H9 (cell line): ENCODE measurements at places on chromosomes 13 and 19. TPM values are rescaled to one million over a fixed set of nuclear protein-coding genes. Genes with fewer than 3 reads are reported as not detected.

DNA sequence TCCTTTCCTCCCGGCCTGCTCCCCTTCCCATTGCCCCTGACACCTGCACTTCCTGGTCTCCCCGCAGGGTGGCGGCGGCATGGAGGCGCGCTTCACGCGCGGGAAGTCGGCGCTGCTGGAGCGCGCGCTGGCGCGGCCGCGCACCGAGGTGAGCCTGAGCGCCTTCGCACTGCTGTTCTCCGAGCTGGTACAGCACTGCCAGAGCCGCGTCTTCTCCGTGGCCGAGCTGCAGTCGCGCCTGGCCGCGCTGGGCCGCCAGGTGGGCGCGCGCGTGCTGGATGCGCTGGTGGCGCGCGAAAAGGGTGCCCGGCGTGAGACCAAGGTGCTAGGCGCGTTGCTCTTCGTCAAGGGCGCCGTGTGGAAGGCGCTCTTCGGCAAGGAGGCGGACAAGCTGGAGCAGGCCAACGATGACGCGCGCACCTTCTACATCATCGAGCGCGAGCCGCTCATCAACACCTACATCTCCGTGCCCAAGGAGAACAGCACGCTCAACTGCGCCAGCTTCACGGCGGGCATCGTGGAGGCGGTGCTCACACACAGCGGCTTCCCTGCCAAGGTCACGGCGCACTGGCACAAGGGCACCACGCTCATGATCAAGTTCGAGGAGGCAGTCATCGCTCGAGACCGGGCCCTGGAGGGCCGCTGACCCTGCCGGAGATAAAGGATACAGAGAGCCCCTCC, 1.7 kb downstream of the TRAPPC5 start:
- peak; percentile 72 for DNase-seq

Gene BRD4
- 144 TPM in 2 replicates for total RNA-seq

Gene ZNF799
- total RNA-seq: 4.1 and 5.2 TPM in 2 replicates

Gene MISP3
- 0.26 and 0.72 TPM in 2 replicates for total RNA-seq

Gene GAS6
- total RNA-seq: 19.5 and 20.5 TPM in 2 replicates
